ENCODE measurements at places on chromosomes 7 and 10. TPM values are rescaled to one million over a fixed set of nuclear protein-coding genes. Genes with fewer than 3 reads are reported as not detected.

CPN1 gene
- not detected for total RNA-seq

C10orf67 gene
- 0.18 TPM for total RNA-seq

AKR1C8 gene
- total RNA-seq: 0.22 TPM

DNA sequence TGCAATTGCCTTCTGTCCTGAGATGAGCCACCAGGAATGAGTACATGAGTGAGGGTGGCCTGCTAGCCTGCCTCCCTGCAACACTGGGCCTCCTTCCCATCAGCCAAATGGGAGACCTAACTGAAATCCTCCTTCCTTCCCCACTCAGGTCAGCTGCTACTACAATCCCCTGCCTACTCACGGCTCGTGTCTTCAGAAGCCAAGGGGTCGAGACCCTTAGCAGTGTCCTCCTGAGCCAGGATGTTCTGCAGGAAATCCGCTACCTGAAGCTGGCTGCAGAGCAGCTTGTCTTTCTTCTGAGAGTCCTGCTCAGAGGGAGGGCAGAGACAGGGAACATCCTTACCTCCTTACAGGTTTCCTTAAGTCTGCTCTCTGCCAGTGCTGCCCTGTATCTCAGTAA lies 1.2 kb downstream of the ZWINT start:
- DNase-seq: no peak

DNA sequence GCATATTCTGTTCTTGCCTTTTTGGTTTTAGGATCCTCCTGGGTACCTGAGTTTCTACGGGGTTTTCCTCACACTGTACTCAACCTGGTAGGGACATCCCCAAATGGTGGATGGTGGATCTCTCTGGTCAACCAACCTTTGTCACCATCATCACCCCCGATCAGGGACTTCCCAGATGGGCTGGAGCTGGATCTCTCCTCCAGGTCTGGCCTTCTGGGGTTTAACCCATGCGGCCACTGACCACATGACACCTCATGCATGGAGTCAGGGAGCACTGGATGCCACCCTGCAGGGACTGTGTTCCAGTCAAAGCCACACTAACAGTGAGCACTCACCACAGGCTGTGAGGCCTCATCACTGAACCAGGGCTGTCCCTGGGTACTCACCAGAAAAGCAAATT lies 80.0 kb downstream of the CELF2 start:
- DNase-seq: no peak

DNA sequence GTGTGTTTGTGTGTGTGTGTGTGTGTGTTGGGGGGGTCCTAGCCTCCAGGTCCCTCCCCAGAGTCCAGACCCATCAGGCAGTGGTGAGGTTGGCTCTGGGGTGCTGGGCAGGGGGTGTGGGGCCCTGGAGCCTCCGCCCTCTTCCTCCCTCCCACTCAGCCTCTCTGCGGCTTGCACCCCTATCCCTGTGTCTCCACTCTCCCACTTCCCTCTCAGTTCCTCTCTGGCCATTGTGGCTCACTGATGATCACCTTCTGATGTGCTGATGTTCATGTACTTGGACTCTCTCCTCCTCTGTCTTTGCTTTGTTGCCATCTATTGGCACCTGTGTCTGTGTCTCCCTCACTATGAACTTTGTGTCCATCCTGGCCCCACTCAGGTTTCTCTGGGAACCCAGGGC lies 298.7 kb downstream of the ZEB1 start:
- no peak for DNase-seq
